ENCODE measurements at places on chromosomes 5 and 9. TPM values are rescaled to one million over a fixed set of nuclear protein-coding genes. Genes with fewer than 3 reads are reported as not detected.

Gene ADAMTSL1
- polyA plus RNA-seq: 1.1 TPM

Gene ZFP62
- 3.4 TPM for polyA plus RNA-seq

GRCh38 chr9:105694848-105695581 is 674 bp downstream of the TMEM38B start:
- peak; percentile 61 for DNase-seq

DNA sequence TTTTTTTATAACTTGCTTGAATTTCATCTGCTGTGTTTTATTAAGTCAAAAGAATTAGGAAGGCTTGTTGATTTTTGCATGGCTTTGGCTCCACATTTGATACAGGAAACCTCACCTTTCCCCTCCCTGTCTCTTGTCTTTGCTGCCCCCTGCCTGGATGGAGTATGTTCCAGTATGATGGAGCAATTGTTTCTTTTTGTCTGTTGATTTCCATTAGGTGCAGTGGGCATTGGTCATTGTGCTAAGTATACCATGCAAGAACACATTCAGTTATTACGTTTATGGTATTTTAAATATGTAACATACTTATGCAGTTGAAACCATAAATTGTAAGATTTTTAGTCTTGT is 19.6 kb downstream of the TJP2 start:
- DNase-seq: no peak

Gene MARVELD2
- 11.5 TPM for polyA plus RNA-seq

GRCh38 chr9:95085036-95085770 is 232.3 kb downstream of the FANCC start:
- no peak for DNase-seq

DNA sequence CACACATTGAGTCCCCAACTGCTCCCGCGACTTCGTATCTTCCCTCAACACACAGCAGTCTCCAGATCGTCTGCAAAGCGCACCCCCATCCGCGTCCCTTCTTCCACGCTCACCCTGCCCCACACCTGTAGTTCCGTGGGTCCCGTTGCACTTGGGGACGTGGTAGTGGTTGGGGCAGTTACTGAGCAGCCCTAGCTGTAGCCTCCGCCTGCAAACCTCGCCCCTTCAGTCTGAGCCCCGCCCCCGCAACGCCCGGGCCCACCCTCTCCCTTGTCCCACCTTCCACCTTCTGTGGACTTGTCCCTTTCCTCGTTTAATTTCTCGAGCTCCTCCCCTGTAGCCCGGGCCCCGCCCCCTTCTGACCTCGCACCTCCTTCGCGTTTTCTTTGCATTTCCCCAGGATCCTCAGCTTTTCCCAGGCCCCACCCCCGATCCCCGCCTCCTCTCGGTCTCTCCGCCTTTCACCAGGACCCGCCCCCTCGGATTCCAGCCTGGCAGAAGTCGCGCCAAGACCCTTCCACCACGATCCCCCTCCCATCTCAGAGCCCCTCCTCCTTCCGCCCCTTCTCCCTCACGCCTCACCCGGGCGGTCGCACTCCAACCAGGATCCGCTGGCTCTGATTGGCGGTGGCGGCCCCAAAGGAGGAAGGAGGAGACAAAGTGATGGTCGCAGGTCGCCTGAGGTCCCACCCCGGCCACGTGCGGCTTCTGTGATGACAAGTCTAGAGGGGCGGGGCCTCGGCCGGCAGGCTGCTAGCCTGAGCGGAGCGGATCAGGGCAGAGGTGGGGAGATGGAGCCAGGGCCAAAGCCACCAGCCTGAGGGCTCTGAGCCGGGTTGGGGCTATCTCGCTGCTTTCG is at the start of gene ATOSB:
Gene ATOSB, minus strand, starts transcription at position 183 of the 859 bp plus-strand sequence. CDS start 7,588 bp downstream, outside the sequence.
- DNase-seq: peak; percentile 95

Gene FYB1
- 5.5 TPM for polyA plus RNA-seq

Gene SPINK13
- polyA plus RNA-seq: not detected

Gene RORB
- 0.01 TPM for polyA plus RNA-seq

GRCh38 chr9:27791311-27791710 is 218.0 kb upstream of the C9orf72 start:
- DNase-seq: no peak

GRCh38 chr5:125150041-125150669 is 403.7 kb upstream of the ZNF608 start:
- DNase-seq: no peak

DNA sequence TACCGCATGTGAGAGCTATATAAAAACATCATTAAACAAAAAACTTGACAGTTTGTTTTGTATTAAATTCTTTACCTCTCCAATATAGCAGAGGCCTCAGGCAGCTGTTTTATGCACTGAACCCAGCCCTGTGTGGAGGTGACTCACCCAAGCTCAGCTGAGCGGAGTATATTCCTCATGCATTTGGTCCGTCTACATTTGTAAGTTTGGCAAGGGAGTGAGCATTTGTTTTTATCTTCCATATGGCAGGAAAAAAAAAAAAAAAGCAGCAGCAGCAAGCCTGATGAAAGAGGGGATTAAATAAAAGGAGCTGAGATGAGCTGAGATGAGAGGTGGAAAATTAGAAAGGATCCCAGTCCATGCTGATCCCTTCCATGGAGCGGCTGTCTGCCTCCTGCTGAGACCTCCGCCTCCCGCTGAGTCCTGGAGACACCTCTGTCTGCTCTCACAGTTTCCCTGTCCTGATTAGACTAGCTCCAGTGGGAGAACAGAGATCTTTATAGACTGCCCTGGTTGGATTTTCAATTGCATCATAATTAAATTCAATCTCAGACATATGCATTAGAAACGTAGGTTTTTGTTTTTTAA is 112.0 kb upstream of the CTNND2 start:
- no peak for DNase-seq

DNA sequence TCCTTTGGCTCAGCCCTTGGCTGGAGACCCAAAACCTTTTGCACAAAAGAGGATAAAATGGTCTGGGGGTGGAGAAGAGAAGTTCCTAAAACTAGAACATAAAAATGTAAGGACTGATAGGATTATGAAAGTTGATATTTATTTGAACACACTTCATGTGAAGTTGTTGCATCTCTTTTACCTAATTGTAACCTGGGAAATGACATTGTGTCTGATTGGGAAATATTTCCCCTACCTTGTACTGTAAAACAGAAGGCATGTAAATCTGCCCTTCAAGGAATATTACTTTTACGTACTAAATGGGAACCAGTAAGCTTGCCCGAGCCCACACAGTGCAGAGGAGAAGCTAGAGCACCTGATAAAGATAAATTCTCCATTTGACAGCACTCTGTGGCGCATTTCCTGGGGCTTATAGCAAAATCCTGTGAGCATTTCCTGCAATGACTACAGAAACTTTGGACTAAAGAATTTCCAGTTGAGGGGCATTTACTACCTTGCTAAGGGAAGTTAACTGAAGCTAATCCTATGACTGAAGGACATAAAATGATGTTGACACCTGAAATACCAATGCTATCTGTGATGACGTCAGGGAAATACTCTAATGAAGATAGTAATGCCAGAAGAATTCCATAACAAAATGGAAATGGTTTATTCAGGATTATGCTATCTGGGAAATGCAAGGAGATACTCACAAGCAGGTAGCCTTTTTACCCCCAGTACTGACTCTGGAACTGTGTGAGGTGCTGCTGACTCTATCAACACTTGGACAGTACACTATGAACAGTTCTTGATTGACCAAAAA is 78.3 kb upstream of the LIFR start:
- no peak for DNase-seq

DNA sequence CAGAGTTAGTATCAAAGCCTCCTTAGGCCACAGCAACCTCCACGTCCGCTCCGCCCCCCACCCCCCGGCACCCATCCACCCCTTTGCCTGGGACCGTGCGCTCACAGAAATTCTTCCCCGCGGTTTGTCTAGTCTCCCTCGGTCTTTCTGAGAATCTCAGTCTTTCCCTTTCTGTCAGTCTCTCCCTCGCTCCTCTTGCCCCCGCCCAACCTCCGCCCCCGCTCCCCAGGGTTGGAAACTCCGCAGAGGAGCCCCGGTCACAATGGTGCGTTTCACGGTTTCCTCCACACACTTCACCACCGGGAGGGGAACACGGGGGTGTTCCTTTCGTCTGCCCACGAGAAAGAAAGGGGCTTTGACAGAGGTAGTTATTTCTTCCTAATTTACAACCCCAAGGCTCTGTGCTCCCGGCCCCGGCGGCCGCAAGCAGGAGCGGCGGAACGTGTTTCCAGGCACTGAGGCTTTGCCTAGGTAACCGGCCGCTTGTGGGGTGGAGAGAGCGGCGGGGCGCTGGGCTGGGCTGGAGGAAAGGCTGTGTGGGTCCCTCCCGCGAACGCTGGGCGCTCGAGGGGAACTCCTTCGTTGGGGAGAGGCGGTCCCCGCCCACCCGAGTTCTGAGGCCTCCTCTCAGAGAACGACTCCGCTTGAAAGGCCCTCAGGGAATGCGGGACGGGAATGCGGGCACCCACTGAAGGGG is 2.1 kb downstream of the NR4A3 start:
- no peak for DNase-seq

GRCh38 chr9:23581931-23582330 is 244.1 kb downstream of the ELAVL2 start:
- DNase-seq: no peak

DNA sequence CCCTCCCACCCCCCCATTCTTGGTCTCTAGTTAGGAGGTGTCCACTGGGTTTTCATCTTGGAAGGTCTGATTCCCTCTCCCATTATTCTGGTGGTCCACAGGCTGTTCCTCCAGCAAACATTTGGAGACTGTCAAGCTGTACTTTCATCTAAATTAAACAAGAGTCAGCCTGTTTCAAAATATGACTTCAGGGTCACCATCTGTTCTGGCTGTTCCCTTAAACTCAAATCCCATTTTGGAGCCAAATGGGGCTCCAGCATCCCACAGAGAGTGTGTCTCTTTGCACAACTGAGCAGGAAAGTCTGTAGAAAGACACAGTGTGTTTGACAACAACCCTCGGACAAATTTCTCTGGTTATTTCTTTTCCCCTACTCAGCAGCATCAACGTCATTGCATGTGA is 20.5 kb downstream of the COL15A1 start:
- DNase-seq: no peak

DNA sequence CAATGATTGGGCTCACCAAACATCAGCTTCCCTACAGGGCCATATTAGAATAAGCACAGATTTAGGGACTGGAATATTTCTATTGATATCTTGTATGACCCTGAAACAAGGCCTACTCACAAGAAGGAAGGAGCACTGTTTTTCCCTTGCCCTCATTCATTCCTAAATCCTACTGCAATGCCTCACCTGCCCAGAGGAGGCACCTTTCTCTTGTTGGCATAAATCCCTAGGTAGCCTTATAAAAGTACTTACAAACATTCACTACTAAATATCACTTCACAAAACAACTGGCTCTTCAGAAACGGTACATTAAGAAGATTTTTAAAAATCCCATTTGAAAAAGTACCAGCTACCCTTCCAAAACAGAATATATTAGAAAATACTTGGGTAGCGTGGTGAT is 449.4 kb downstream of the CDH18 start:
- no peak for DNase-seq

Gene ANAPC2
- 9.3 TPM for polyA plus RNA-seq

Gene C5orf58
- polyA plus RNA-seq: not detected

DNA sequence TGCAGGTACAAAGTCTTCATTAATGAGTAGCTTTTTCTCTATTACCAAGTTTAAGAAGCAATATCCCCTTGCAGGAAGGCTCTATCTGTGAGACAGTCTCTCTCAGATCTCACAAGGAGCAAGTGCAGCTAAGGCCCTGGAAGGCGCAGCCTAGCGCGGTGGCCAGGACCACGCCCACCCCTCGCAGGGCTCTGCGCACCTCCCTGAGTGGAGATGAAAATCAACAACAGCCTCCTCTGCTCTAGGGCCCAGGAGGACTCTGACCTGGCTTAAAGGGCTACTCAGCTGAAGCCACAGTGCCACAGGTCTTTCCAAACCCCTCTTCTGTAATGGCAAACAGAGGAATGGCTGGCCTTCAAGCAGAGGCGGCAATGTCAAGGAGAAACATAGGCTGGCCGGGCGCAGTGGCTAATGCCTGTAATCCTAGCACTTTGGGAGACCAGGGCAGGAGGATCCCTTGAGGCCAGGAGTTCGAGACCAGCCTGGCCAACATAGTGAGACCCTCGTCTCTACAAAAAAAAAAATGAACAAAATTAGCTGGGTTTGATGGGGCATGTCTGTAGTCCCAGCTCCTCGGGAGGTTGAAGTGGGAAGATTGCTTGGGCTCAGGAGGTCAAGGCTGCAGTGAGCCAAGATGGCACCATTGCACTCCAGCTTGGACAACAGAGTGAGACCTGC is 11.9 kb downstream of the SEC16A start:
- DNase-seq: no peak

Gene WNK2
- polyA plus RNA-seq: 0.72 TPM

GRCh38 chr5:54120473-54120872 is 189.9 kb downstream of the ARL15 start:
- no peak for DNase-seq

- no peak for DNase-seq
Measured at GRCh38 chr5:181036816-181037364, 3.2 kb upstream of the BTNL9 start.

GRCh38 chr5:63194126-63194525 is 615.5 kb downstream of the LRRC70 start:
- DNase-seq: no peak

Gene MAP3K1
- polyA plus RNA-seq: 3.3 TPM

DNA sequence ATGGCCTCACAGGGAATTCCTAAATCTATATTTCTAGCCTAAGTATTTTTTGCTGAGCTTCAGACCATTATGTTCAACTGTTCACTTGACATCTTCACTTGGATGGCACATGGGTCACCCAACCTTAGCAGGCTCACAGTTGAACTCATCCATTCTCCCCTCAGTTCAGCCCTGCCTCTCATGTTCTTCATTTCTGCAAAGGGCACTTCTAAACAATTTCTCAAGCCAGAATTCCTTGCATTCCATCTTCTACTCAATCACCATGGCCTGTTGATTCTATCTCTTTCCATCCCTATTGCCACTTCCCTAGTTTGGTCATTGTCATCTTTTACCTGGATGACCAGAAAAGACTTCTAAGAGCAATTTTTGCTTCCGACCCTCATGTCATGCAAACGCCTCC is 7.3 kb upstream of the RGS3 start:
- no peak for DNase-seq

DNA sequence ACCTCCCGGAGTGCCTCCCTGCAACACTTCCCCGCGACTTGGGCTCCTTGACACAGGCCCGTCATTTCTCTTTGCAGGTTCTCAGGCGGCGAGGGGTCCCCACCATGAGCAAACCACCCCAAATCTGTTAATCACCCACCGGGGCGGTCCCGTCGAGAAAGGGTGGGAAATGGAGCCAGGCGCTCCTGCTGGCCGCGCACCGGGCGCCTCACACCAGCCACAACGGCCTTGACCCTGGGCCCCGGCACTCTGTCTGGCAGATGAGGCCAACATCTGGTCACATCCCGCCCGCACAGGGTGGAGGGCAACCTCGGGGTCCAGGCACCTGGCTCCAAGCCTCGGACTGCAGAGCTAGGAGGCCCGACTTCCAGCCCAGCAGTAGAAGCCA is 776 bp upstream of the TERT start:
- no peak for DNase-seq

Gene TRAF1
- polyA plus RNA-seq: 0.38 TPM

- no peak for DNase-seq
Measured at GRCh38 chr5:172493461-172493860, 39.1 kb upstream of the SH3PXD2B start.

- no peak for DNase-seq
Measured at GRCh38 chr9:13063880-13064459, 215.5 kb downstream of the MPDZ start.

Gene SOHLH1
- polyA plus RNA-seq: not detected

Data from liver (tissue), 10 donors.